AG09309 (cell line): ENCODE measurements at places on chromosomes 12 and 14.

- no peak for DNase-seq
Observed at GRCh38 chr12:43861015-43861839, 25.3 kb downstream of the TMEM117 start.

GRCh38 chr12:52537101-52537500 lies 15.8 kb downstream of the KRT71 start:
- DNase-seq = no peak

DNA sequence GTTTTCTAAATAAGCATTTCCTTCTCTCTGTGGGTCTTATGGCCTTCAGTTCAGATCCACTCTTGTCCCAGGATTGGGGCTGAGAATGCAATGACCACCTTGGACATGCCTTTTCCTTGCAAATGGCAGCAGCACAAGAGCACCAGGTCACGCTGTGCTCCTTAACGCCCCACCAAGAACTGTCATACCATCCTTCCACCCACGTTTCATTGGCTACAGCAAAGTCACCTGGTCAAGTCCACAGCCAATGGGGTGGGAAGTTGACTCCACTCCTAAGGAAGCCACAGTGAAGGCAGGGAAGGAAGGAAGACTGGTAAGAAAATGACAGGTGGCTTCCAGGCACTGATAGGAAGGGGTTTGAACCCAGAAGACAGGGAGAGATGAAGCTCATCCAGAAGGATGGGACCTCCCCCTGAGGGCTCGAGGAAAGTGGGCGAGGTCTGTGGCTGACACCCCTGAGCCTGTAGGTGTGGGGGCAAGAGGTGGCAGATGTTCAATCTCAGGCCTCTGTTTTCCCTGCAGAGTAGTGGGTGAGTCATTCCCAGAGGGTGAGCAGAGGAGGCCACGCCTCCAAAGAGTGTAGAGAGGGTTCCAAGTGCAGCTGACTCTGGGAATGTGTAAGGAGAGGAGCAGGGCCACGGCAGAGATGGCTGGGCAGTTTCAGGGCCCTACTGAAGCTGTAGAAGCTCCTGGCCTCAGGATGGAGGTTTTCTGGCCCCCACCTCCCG lies 113.5 kb upstream of the VRK1 start:
- no peak for DNase-seq

- no peak for DNase-seq
Observed at GRCh38 chr14:60514741-60515491, 6.0 kb downstream of the SIX6 start.

- no peak for DNase-seq
Observed at GRCh38 chr12:117027251-117028086, 71.7 kb downstream of the TESC start.

- DNase-seq = no peak
Observed at GRCh38 chr14:34201909-34202637, 251.2 kb upstream of the EGLN3 start.

GRCh38 chr12:6426882-6427671 lies 17.7 kb upstream of the CD27 start:
- DNase-seq = no peak

GRCh38 chr12:71671816-71672215 lies 7.7 kb downstream of the THAP2 start:
- no peak for DNase-seq

- DNase-seq = no peak
Observed at GRCh38 chr12:5861416-5861815, 83.6 kb downstream of the ANO2 start.

- DNase-seq = no peak
Observed at GRCh38 chr14:59919570-59920377, at the start of gene LRRC9. Gene LRRC9 (plus strand): TSS chr14:59920144.
